ENCODE measurements at places on chromosomes 11 and 22. TPM values are rescaled to one million over a fixed set of nuclear protein-coding genes. Genes with fewer than 3 reads are reported as not detected.

Gene CNIH2
- total RNA-seq: under 0.01 TPM

Gene HDAC10
- 9.2 TPM for total RNA-seq

Gene SLC16A8
- total RNA-seq: 0.07 TPM

Gene OR2AG2
- under 0.01 TPM for total RNA-seq

Gene ESAM
- 0.07 TPM for total RNA-seq

Gene WT1
- 0.50 TPM for total RNA-seq

Data from nasal cavity respiratory epithelium epithelial cell of viscerocranial mucosa (primary cell).